Activated CD4-positive, alpha-beta T cell treated with anti-CD3 and anti-CD28 coated beads, Interleukin-2, amount 50 U/mL, for 4 hours (primary cell): ENCODE measurements at places on chromosomes 13 and 19.

- peak; percentile 64 for DNase-seq
These were observed 3.0 kb downstream of the GADD45B start for GRCh38 chr19:2478756-2479555.

- no peak for DNase-seq
These were observed 38.7 kb upstream of the PCDH8 start for GRCh38 chr13:52887165-52887564.

DNA sequence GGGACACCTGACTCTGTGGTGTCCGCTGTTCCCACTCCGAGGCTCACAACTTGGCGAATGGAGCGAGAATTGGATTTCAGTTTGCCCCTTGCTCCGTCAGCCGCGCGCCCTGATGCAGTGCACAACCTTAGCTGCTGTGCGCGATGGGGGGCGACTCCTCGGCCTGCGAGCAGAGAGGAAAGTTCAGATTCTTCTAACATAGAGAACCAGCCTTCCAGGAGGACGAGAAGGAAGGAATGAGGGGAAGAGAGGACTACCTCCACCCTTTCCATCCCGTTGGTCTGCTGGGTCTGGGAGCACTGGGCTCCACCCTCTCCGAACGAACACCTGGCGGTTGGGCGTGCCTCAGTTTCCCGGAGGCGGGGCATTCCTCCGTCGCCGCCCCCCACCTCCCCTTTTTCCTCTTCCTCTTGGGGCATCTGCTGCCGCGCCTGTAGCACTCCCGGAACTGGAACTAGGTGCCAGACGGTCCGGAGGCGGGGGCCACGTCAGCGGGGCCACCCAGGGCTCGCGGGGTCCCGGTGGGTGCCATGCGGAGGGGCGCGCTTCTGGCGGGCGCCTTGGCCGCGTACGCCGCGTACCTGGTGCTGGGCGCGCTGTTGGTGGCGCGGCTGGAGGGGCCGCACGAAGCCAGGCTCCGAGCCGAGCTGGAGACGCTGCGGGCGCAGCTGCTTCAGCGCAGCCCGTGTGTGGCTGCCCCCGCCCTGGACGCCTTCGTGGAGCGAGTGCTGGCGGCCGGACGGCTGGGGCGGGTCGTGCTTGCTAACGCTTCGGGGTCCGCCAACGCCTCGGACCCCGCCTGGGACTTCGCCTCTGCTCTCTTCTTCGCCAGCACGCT is at the start of gene KCNK6:
Gene KCNK6, plus strand, starts transcription at position 425 of the 838 bp plus-strand sequence. Its CDS starts 106 bp downstream, at position 531.
- peak; percentile 31 for DNase-seq

DNA sequence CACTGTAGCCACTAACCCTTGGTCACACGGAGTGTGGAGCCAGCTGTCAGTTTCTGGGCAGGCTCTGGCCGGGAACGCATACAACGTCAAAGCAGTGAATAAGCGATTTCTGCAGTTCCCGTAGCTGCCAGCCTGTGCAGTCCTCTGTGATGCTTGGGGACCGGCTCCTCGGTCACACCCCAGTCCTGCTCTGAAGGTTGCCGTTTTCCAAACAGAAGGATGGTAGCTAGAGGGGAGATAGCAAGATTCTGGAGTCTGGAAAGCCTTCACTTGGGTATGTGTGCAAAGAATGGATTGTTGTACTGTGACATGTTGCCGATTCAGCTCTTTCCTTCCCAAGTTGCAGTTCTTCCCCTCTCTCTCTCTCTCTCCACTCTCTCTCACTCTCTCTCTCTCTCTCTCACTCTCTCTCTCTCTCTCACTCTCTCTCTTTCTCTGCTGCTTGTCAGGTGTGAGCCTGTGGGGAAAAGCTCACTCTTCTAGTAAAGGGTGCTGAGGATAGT is 38.7 kb upstream of the C1QTNF9 start:
- peak; percentile 43 for DNase-seq

GRCh38 chr19:14119644-14120496 is 2.3 kb upstream of the PRKACA start:
- DNase-seq: no peak

- DNase-seq: no peak
These were observed 7.3 kb downstream of the NOSIP start for GRCh38 chr19:49573009-49573408.

GRCh38 chr13:45658586-45659235 is 43.2 kb upstream of the ERICH6B start:
- no peak for DNase-seq

- DNase-seq: no peak
These were observed 2823.7 kb upstream of the PCDH20 start for GRCh38 chr13:64239372-64239771.

DNA sequence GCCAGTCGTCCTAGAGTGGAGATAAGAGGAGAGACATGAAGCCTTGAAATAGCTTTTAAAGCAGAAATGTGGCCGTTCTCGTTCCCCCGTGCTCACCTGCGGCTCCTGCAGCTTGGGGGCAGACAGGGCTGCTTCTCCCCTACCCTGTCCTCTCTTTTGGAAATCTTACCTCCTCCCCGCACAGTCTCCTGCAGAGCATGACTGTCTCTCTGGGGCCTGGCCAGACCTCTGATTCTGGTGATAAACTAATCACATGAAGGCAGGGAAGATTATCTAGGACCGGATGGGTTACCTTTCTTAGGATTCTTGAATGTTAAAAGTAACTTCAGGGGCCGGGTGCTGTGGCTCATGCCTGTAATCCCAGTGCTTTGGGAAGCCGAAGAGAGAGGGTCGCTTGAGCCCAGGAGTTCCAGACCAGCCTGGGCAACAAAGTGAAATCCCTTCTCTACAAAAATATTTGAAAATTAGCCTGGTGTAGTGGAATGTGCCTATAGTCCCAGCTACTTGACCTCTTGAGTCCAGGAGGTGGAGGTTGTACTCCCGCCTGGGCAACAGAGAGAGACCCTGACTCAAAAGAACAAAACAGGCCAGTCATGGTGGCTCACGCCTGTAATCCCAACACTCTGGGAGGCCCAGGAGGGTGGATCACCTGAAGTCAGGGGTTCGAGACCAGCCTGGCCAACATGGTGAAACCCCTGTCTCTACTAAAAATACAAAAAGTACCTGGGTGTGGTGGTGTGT is 8.1 kb downstream of the CEBPA start:
- no peak for DNase-seq

GRCh38 chr13:76687467-76687866 is 198.7 kb downstream of the KCTD12 start:
- DNase-seq: no peak

GRCh38 chr13:80361883-80362327 is 21.0 kb upstream of the SPRY2 start:
- DNase-seq: no peak

- DNase-seq: no peak
These were observed 711.6 kb upstream of the SLITRK6 start for GRCh38 chr13:86510792-86511191.

DNA sequence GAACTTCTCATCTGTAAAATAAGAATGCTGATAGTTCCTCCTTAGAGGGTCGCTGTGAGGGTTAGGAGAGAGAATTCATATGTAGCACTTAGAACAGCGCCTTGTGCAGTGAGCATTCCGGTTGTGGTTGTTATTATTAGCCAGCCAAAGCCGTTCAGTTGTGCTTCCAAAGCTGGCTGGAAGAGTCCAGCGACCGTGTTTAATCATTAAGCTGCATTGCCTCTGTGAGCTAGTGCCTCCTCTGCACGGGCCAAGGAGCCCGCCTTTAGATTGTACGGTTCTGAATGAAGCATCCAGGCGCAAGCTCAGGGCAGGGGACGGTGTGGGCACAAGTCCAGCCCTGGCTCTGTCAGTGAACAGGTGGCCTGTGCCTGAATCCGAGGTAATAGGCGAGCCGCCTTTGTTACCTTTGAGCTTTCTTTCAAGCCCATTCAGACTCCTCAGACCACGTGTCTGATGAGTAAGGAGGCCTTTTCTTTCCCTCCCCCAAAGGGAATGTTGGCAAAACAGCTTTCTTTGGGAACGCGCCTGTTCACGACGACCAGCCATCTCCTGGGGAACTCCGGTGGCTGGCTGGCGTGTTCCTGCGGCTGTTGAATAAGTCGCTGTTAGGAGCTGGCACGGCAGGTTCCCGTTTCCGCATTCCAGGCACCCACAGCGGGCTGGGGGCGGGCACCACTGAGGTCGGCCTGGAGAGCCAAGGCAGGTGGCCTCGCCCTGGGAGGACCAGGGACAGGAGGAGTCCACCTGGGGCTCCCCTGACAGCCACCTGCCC is 25.1 kb downstream of the SIPA1L3 start:
- no peak for DNase-seq

DNA sequence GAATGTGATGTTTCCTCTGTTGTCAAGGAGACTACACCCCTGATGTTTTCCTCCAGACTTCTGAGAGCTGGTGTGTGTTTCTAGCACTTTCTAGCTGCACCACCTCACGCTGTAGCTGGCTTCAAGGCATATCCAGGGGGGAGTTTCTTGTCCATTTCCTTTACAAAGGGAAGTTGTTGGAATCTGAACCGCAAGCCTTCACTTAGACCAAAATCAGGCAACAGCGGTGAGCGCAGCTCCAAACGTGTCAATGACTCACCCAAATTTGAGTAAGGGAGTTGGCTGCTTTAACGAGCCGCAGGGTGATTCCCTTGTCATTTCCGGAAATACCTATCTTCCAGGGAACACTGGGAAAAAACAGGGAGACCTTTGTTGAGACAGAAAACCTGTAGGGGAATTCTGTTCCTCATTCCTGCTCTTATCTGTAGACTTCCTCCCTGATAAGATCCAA is 2.5 kb downstream of the LDLR start:
- DNase-seq: peak; percentile 43

DNA sequence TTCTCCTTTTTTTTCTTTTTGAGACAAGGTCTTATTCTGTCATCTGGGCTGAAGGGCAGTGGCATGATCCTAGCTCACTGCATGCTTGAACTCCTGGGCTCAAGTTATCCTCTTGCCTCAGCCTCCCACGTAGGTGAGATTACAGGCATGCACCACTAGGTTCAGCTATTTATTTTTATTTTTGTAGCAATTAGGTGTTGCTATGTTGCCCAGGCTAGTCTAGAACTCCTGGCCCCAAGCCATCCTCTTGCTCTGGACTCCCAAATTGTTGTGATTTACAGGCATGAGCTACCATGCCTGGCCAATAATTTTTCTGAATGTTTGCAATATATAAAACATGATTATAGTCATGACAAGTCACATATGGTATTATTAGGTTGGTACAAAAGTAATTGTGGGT is 161.1 kb upstream of the ATXN8OS start:
- DNase-seq: no peak

- DNase-seq: no peak
These were observed 29.1 kb downstream of the CERS4 start for GRCh38 chr19:8238251-8238650.

DNA sequence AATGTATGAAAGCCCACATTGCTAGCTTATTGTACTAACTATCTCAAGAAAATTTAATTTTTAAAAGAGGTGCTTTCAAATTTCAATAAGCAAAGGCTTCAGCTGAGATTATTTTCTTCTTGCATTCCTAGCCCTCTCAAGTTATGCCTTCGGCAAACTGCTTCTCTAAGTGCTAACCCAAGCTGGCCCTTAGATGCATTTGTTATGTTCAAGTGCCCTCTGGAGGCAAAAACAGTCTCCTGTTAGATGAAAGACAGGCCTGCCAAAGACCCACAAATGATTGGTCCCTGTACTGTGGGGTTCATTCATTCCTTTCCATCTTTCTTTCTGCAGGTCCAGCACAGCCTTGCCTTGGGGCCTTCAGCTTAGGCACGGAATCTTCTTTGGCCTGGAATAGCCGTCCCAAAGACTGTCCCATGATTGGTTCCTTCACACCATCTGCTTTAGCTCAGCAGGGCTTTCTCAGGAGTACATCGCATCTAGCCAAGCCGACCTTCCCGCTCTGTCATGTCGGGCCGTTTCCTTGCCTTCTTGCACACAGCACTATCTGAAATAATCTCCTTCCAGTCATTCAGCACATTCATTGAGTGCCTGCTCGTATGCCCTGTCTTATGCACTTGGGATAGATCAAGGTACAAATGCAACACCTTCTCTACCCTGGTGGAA is 26.4 kb upstream of the TPTE2 start:
- DNase-seq: no peak

GRCh38 chr13:70088926-70089325 is 18.7 kb upstream of the ATXN8OS start:
- DNase-seq: no peak

DNA sequence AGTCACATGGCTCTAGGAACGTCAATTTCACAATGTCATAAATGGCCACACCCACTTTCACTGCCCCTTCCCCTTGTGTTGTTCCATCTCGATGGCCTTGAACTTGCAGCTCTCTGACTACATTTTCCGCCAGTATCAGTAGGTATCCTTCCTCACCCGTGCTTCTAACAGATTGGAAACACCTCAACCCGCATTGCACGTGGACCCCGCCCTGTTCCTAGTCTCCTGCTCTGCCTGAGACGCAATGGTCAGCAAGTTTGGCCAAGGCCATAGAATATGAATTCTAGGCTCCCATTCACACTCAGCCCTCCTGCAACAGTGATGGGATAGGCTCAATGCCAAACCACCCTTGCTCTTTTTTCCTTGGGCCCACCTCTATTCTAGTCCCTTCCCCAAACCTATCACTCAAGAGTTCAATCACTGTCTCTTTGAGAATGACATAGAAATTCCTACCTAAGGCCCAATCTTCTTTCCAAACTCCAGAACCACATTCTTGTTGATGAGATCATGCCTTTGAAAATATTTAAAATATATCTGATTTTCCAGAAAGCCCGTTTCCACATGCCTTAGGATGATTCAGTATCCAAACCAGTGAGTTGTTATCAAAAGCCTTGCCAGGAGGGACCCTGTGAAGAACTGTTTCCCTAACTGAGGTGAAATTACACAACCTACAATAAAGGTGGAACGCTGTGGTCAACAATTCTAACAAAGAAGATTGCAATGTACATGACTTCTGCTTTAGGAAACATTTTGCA is 334.6 kb downstream of the MYO16 start:
- no peak for DNase-seq

- peak; percentile 23 for DNase-seq
These were observed 4.0 kb upstream of the NKPD1 start for GRCh38 chr19:45164577-45165335.

DNA sequence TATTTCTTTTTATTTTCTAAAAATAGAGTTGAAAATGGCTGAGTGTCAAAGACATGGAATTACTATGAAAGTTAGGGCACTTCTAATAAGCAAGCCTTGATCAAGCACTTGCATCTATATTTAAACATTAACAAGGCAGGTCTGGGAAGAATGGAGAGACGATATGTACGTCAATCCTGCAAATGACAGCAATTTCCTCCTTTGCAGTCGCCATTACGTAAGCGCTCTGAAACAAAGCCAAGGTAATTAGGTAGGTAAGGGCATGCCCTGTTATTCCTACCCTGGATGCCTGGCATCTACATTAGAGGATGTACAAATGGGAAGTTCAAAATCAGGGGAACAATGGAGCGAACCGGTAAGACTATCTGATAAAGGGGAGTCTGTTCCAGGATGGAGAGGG is 664.0 kb upstream of the ARGLU1 start:
- no peak for DNase-seq

GRCh38 chr19:17309965-17310461 is 650 bp downstream of the DDA1 start:
- no peak for DNase-seq

DNA sequence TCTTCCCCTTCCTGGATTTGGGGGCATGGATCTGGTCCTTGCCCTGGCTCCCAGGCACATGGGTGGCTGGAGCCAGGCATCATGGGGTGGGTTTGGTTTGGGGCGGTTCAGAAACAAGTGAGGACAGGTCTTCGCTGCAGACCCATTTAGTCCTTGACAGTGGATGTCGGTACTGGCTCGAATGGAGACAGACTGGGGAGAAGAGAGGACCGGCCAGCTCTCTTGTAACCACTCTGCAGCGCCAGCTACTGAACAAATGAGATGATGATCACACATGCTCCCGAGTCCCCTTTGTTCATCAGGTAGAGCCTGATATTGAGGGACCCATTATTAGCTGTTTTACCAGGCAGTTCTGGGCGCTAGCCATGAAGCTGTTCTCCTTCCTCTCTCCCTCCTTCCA is 64.5 kb downstream of the CHST8 start:
- DNase-seq: no peak

- DNase-seq: no peak
These were observed 170.9 kb downstream of the USP12 start for GRCh38 chr13:27000686-27001085.
